ENCODE measurements at places on chromosomes 6 and 20.
A peak's percentile ranks its signal among the peaks of the same experiment; 100 is the strongest.

- peak; percentile 72 for ATAC-seq
Observed at GRCh38 chr20:47272893-47273590, 83.5 kb downstream of the ZMYND8 start.

DNA sequence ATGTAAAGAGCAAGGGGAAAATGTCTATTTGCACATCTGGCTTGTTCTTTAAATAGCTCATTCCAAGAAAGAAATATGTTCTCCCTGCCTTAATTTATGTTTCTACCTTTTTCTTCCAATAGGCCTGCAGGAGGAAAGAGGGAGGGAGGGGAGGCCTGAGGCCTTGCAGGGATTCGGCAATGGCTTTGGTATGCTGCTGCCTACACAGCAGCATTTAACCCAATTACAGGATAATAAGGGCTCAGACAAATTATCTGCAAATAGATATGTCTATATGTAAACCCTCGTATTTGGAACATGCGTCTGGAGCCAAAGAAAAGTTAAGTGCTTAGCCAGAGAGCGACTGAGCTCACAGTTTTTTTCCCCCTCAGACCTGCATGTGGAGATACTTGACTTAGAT lies 277.2 kb downstream of the CDC5L start:
- ATAC-seq: no peak

DNA sequence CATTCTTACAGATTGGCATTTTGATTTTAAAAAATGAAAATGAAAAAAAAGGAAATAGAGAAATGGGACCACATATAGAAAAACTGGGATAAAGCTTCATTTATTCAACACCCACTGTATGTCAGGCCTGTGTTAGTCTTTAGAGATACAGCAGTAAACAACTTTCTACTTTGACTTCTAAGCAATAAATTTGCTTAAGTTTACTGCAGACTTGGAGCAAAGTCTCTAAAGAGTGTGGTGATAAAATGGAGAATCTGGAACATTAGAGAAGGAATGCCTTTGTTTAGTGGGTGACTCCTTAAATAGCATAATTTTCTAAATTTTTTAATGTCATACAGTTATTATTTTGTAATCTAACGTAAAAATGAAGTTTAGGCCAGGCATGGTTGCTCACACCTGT lies 80.7 kb upstream of the CNKSR3 start:
- ATAC-seq: no peak

DNA sequence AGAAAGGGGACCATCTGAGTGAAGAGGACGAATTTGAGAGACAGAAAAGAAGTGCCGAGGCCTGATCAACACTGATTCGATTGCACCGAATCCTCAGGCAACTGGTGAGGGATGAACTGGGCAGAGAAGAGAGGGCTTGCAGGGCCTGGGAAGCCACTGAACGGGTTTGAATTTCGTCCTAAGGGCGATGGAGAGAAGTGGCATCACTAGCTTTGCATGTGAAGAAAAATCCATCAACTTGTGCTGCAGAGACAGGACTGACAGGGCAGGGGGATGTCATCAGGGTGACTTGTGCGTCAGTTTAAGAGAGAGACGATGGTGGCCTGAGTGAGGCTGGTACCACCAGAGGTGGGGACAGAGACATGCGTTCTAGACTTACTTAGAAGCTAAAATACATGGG lies 73.7 kb upstream of the SLC22A23 start:
- ATAC-seq: no peak

- ATAC-seq: no peak
Observed at GRCh38 chr6:143301188-143301587, 149.3 kb downstream of the ADAT2 start.

DNA sequence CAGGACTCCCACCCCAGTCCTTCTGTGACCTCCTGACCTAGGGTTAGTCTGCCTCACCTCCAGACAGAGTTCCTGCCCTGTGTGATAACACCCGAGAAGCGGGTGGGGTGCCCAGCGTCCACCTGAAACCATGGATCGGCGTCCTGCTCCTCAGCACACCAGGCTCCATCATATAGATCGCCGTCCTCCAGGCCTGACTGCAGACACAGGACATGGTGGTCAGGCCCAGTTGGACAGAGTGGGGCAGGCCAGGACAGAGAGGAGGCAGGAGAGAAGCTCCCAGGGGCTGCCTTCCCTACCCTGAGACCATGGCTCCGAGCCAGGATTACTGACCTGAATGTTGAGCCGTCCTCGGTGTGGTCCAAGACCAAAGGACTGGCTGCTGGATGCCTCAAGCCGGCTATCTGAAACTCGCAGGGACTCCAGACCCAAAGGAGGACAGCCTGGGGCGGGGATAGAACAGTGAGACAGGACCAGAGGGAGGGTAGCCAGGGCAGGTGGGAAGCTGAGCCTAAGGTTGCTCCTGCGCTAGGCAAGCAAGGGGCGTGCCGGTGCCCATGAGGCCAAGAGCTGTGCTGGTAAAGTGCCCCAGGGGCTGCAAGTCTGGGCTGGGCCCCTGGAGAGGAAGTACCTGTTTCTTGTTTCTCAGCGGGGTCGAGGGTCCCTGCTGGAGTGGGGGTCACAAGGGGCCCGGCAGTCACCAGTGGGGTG lies 2.2 kb downstream of the CPXM1 start:
- no peak for ATAC-seq

DNA sequence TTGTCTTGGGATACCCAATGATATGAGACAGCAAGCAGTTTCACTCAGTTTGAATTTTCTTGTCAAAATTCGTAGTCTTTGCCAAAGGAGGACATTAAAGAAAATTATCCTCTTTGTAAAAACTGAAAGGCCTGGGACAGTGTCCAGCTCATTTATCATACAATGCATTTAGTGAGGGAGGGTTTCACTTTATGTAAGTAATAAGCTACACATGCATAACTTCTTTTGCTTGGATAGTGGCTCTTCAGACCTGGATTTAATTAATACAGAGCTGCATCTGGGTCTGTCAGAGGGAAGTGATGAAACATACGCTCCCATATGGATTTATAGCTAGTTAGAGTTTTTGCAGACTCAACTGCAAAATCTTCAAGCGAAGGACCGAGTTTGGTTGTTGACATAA lies 175.6 kb downstream of the PHACTR1 start:
- ATAC-seq: no peak
